ENCODE measurements at places on chromosomes 2 and 18.

GRCh38 chr2:11397513-11397912 lies 53.1 kb upstream of the ROCK2 start:
- DNase-seq: no peak

DNA sequence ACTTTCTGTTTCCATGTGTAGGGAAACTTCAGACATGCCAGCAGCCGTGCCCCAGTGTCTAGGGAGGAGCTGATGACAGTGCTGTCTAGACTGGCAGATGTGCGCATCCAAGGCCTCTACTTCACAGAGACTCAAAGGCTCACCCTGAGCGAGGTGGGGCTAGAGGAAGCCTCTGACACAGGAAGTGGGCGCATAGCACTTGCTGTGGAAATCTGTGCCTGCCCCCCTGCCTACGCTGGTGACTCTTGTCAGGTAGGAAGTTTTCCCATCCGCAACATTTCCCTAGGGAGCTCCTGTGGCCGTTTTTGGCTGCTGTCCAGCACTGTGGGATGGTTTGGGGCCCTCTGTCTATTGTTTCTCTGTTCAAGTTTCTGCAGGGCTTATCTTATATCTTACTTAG lies 143.1 kb upstream of the TTC39C start:
- no peak for DNase-seq

GRCh38 chr2:178070824-178071223 lies 1.8 kb downstream of the PDE11A start:
- DNase-seq: no peak

DNA sequence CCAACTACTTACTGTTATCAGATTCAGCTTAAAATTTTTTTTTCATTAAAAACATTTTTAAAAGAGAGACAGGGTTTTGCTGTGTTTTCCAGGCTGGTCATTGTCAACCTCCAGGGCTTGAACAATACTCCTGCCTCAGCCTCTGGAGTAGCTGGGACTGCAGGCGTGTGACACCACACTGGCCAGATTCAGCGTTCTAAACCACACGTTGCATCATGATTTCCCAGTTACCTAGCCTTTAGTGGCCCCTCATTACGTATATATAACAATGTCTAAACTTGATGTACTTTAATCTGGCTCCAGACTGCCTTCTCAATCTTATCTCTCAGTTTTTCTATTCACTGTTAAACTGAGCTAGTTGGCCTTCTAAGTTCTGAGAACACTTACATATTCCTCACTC lies 89.6 kb downstream of the COMMD1 start:
- DNase-seq: no peak

GRCh38 chr18:22214731-22215528 lies 45.5 kb downstream of the GATA6 start:
- no peak for DNase-seq

DNA sequence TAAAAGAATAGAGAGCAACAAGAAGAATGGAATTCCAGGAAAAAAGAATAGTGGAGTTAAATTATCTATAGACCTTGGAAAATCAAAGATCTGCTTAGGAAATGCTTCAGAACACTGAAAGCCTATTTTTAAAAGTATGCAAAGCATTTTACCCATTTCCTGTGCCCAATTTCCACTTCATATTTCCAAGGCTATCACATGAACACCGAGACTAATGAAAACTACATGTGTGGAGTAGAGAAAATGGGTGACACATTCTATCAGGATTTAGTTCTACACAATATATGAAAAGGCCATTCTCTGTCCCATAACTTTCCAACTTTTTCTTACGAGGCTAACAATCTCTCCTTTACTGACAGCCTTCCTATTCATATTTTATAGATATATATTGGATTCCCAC lies 279.4 kb downstream of the CCDC178 start:
- no peak for DNase-seq

GRCh38 chr2:138185827-138186226 lies 221.6 kb downstream of the HNMT start:
- no peak for DNase-seq

DNA sequence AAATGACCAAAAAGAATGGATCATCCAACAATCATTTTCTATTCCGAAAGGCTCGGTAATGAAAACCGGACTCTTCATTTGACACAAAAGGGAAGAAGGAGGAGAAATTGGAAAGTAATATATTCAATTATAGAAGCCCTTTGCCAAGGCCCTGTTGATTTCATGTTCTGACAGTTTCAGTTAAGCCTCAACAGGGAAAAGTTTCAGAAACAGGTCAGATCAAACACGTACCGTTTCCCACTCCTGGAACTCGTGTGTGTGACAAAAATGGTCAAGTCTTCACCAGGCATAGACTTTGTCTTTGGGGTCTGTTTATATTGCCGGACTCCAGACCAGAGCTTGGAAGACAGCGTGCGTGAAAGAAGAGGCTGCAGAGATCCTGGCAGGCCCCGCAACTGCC lies 101.3 kb upstream of the BCL2L11 start:
- no peak for DNase-seq
